Activated naive CD8-positive, alpha-beta T cell treated with anti-CD3 and anti-CD28 coated beads for 36 hours (primary cell): ENCODE measurements at places on chromosomes 2 and 18.
A peak's percentile ranks its signal among the peaks of the same experiment; 100 is the strongest.

- DNase-seq = no peak
Measured at GRCh38 chr2:138236142-138236541, 265.4 kb upstream of the SPOPL start.

DNA sequence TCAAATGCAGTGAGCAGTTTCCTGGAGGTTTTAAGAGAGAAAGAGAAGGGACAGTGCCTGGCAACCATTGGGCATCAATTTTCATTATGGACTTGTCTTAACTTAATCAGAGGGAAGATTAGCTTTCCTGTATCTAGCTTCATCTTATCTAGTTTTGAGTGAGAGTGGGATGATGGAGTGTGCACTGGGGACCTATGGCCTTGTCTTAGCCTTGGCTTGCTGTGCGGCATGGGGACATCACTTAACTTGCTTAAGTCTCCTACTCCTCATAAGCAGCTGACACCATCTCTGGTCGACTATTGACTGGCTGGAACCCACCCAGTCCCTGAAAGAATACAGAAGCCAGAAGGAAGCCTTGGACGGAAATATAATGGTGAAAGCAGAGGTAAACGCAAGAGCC is 344.0 kb downstream of the SOX11 start:
- DNase-seq = no peak

GRCh38 chr18:80223581-80224148 is 23.6 kb downstream of the PARD6G start:
- no peak for DNase-seq

DNA sequence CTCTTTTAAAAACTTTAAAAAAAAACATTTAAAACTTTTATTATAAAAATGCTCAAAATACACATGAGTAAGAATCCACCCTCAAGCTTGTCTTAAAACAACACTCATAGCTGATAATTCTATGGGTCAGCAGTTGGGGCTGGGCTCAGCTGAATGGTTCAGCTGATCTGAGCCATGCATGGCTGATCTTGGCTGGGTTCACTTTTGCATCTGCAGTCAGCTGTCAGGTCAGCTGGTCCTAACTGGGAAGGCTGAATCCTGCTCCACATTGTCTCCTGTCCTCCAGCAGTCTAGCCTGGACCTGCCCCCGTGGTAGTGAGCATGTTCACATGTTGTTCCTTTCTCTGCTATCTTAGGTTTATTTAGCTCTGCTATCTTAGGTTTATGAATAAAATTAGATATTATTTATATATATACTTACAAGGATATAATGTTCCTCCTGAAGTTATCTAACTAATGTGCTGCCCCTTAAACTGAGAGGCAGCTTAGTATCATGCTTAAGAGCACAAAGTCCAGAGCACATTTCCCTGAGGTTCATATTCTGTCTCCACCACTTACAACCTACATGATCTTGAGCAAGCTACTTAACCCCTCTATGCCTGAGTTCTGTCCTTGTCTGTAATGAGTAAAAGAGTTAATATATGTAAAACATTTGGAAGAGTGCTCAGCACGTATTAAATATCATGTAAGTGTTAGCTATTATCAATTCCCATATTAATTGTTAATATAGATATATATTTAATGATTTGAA is 309.4 kb downstream of the PTPRM start:
- DNase-seq = no peak

DNA sequence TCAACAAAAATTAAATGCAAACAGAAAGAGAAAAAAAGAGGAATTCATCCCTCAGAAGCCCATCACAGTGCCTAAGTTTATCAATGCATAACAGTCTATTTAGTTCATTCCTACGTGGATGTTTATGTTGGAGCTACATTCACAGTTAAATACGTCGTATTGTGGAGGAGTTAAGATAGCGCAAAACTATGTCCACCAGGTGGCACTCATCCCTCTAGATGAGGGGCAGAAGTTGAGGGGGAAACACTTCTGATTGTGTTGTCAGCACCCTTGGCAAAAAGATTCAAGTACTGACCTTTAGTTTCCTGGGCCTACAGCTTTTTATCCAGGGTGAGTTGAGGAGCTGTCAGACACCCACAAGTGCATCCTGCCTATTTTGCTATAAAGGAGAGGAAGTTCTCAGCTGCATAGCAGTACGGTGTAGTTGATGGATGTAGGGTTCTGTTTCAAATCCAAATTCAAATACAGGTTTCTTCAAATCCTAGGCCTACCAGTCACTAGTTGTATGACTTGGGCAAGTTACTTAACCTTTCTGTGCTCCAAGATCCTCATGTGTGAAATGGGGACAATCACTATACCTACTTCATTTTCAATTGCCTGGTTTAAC is 26.8 kb upstream of the MYO1B start:
- DNase-seq = peak; percentile 45

DNA sequence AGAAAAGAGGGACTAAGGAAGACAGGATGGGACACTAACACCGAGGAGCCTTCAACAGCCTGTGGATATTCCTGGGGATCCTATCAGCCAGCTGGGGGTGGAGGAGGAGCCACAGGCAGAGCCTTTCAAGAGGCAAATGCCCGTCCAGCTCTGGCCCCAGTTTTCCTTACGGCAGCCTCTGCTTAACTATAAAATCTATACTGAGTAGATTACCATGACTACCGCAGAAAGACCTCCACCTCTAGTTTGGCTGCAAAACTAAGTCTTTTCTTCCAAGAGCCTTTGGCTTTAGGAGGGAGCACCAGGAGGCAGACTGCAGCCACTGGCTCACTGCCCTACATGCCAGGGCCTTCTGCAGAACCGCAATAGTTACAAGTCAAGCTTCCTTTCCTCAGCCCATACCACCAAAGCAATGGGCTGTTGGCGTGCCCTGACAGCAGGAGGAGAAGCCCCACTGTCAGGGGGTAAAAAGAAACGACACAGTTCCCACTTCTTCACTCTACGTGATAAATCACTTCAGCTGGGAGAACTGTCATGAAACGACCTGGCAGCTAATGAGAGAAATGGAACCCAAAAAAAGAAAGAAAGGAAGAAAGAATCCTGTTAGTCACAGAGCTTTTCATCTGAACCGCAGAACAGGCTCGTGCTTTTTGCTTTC is 25.1 kb upstream of the CREB1 start:
- DNase-seq = no peak
